ENCODE measurements at places on chromosomes 6 and 20.

DNA sequence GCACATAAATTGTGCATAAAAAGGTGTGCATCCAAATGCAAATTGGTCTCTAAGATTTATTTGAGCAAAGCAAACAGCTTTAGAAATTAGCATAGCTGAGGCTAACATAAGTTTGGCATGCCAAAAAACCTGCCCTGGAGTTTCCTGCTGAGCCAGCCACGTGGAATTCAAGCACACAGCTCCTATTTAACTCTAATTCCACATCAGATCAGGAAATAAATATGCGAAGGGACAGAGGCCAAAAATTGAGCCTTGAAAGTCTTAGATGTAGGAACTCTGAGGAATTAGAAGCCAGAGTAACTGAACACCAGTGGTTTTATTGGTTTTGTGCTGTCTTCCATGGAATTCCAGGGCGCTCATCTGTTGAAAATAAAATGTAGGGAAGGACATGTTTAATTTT lies 19.6 kb downstream of the SOBP start:
- no peak for DNase-seq

DNA sequence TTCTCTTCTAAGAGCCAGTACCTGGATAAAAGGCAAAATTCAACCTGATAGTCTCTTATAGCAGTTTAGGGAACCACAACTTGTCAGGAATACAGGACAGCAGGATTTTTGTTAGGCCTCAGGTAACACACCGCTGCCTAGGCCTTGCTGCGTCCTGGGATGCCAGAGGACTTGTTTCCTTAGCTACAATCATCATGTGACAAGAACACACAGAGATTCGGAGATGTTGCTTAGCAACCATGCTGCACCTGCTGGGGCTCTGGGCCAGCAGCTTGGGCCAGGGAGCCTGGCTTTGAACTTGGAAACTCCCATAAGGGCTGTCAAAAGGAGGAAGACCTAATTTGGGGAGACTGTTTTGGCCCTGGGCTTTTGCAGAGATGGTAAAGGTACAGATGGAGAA lies 36.1 kb upstream of the CHD6 start:
- DNase-seq, result no peak

DNA sequence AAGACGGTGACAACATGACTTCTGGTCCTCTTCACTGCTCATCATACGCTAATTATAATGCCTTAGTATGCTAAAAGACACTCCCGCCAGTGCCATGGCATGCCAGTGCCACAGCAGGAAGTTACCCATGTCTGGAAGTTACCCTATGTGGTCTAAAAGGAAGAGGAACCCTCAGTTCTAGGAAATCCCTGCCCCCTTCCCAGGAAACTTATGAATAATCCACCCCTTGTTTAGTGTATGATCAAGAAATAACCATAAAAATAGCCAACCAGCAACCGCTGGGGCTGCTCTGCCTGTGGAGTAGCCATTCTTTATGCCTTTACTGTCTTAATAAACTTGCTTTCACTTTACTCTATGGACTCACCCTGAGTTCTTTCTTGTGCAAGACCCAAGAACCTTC lies 15.8 kb upstream of the SERPINB9 start:
- DNase-seq, result peak; percentile 35

DNA sequence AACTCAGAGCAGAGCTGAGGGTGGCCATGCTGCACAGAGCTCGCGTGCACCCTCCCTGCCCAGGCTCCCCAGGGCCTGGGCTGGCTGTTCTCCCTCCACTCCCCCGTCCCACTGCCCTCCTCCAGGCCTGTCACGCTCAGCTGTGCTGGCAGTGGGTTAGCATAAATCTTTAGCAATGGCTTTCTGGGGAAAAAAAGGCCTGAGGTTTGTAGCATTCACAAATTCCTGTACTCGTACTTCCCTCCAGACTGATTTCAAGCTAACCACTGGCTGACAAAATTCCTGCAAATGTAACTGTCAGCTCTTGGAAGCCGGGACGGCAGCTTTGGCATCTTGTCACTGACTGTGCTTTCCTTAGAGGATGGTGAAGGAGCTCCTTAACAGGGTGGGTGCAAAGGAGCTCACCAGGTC lies 22.3 kb upstream of the SMOC2 start:
- no peak for DNase-seq

DNA sequence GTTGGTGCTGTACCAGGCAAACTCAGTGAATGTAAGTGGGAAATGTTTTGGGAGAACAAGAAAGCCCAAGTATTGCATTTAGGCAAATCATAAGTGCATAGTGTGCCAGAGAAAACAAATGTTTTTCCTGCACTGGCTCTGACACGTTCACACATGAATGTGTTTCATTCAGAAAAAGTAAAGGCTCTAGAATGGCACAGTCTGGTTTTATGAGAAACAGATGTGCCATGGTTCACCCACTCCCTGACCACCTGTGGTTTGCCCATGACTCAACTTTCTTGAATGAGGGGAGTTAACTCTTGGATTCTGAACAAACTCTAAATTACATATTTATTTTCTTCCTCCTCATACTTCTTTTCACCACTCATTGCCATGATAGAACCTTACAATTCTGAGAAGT lies 126.9 kb downstream of the KCNQ5 start:
- peak; percentile 28 for DNase-seq

- no peak for DNase-seq
Measured at GRCh38 chr20:9699181-9699580, 139.7 kb downstream of the PAK5 start.

DNA sequence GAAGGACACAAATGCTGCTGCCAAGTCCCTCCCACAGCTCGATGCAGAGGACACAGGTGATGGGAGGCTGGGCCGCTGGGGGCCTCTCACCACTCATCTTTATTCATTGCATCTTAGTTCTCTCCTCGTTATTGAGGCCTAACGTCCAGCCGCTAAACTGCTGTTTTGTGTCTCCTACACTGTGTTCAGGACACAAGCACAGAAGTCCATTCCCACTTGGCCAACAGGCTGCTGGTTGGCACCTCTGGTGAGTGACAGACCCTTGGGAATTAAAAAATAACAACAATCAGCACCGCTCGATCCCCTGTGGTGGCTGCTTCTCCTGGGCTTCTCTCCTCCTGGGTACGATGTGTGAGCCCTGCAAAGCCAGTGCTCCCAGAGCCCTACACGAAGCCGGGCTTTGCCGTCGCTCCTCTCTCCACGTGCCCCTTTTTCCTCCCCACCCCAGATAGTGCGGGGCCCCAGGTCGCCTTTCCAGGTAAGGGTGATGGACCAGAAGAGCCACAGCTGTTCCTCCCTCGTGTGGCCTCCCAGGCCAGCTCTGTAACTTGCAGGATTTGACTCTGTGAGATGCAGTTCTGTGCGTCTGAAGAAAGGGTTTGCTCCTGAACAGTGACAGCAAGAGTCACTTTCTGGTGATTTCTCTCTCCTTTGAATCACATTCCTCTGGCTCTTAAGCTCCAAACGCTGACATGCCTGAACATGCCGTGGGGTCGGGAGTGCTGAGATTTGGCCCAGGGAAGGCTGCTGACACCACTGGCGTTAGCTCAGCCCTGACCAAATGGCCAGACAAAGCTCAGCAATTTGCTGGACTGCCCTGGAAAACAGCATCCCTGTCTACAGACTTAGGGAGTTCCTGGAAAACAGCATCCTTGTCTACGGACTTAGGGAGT lies 59.3 kb downstream of the DLL1 start:
- no peak for DNase-seq

DNA sequence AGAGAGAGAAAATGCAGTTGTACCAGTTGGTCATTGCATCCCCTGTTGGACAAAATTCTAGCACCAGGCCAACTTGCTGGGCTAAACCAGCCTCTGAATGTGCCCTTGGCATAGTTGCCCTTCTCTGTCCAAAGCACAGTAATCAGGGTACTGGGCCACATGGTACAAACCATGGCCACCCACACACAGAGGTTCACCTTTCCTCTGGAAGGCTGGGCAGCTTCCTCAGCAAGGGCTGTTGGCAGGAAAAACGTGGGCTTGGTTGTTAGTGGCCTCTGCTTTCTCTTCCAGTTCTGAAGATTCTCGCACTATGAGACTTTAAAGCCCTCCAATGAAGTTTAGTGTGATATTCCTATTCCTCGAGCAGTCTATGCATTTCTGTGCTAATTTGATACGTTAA lies 706 bp downstream of the DDO start:
- no peak for DNase-seq

- DNase-seq, result no peak
Measured at GRCh38 chr6:20362623-20363022, 39.1 kb upstream of the E2F3 start.

GRCh38 chr6:90383196-90383822 lies 86.7 kb upstream of the BACH2 start:
- DNase-seq, result peak; percentile 65

DNA sequence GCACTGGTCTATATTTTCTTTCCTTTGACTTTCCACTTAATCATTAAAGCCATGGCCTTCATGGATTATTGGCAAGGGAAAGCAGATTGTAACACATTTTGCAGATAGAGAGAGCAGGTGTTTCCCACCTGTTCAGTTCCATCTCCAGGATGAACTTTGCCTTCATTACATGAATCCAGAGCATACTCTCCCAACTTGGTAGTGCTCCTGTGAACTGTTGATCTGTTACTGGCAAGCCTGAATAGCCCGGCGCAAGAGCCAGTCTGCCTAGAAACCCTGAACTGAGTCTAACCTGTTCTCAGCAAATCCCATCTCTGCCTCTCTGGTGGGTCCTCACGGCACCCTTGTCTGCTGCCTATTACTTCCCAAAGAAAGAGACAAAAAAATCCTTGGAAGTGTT lies 210.3 kb downstream of the PLCB1 start:
- DNase-seq, result no peak
